ENCODE measurements at places on chromosomes 2 and 18. TPM values are rescaled to one million over a fixed set of nuclear protein-coding genes. Genes with fewer than 3 reads are reported as not detected.

DNA sequence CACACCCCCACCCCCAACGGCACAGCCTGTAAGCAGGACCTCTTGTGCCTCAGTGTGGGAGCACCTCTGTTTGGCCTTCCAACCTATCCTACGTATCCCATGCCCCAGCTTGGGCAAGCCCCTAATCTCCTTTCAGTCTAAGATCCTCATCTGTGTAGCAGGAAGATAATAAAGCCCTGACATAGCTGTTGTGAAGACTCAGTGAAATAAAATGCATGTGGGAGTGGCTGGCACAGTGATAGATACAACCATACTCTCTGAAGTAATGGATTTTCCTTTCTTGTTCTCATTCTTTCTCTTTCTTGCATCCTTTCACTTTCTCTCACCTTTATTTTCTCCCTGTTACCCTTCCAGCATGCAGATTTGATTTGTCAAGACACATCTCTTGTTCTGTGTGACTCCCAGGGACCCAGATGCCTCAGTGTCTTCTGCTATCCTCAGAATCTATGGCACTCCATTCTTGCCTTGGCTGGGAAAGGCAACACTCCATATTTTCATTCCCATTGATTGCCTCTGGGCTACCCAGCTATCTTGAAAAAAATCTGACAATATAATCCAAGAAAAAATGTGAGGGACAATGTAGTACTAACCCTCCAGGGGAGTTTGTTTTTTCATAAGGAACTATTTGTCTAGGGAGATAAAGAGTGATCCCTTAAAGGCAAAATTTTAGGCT is 207.2 kb upstream of the SETBP1 start:
- DNase-seq = no peak

DNA sequence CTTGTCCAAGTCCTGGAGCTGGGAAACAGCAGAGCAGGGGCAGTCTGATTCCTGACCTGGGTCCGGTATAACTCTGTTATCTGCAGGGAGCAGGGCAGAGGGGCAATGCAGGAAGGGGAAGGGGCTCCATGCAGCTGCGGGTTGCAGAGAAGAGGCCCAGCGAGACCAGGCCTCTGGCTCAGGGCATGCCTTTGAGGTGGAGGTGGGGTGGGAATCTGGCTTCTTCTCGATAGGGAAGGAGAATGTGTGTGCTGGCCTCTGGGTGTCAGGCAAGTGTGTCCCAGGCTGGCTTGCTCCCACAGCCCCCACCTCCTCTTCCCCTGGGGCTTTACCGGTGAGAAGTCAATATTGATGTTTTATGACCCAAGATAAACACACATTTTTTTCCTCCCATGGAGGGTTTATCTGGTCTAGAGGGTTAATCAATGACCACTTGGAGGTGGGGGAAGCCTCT is 187.1 kb upstream of the HAAO start:
- DNase-seq = no peak

GRCh38 chr18:61600422-61600821 is 267.2 kb downstream of the CDH20 start:
- DNase-seq = no peak

DNA sequence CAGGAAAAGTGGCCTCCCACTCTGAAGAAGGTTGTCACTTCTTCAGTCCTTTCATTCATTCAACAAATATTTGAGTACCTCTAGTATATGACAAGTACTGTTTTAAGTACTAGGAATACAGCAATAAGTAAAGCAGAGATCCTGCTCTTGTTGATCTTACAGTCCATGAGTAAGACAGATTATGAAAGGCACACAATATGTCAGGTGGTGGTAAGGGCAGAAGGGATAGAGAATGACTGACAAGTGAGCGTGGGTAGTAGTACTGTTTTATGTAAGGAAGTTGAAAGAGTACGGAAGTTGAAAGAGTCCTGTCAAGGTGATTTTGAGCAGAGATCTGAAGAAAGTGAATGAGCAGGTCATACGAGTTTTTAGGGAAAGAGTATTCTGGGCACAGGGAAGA is 111.3 kb downstream of the GALNT1 start:
- no peak for DNase-seq

DNA sequence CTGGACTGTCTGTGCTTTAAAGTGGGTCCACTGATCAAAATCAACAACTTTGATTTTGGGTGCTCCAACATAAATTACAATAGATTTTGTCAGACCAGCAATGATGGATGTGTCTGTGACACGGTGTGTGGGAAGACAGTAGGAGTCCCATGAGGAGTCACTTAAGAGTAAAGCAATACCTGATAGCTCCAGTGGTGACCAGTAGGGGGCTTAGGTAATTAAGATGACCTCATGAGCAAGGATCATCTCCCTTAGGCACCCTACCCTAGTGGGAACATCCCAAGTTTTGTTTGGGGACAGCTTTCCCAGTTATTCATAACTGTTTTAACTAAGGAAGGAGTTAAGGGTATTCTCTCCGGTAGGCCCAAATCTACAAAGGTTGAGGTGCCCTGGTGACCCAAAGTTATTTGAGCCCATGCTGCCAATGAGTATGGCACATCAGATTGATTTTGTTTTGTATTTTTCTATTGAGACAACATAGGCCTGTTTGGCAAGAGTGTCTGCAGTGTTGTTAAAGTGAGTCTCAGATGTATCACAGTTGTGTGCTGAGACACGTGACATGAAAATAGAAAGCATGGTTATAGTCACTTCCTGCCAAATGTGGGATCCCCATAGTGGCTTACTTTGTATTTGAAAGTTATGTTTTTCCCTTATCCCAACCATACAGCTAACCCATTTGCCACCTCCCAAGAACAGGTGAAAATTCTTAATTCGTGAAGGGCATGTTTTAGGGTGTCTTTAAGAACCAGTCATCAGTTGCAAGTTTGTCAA is 1337.6 kb upstream of the SLC39A10 start:
- no peak for DNase-seq

GRCh38 chr2:181853696-181854095 is 37.8 kb upstream of the ITPRID2 start:
- DNase-seq = no peak

GRCh38 chr18:45825258-45826044 is at the start of gene SIGLEC15:
Gene SIGLEC15, plus strand, starts transcription at chr18:45825675. Its CDS starts 54 bp downstream, at chr18:45825729.
- no peak for DNase-seq

- no peak for DNase-seq
Measured at GRCh38 chr2:10169581-10169980, 47.0 kb downstream of the RRM2 start.

DNA sequence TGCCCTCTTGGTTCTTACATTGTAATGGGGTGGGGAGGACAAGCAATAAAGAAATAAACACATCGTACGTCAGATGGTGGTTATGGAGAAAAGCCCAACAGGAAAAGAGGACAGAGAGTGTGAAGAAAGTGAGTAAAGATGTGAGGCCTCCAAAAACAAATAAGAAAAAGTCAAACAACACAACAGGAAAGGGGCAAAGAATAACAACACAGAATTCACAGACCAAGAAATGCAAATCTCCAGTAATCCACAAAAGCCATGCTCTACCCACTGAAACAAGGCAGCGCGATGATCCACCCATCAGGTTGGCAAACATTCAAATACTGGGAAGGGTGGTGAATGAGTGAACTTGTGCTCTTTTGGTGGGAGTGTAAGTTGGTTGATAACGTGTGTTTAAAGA is 16.7 kb upstream of the DUSP2 start:
- no peak for DNase-seq

GRCh38 chr2:20173064-20173463 is 51.9 kb downstream of the SDC1 start:
- DNase-seq = no peak

GRCh38 chr2:236663287-236664101 is 93.9 kb downstream of the ACKR3 start:
- peak; percentile 99 for DNase-seq

DNA sequence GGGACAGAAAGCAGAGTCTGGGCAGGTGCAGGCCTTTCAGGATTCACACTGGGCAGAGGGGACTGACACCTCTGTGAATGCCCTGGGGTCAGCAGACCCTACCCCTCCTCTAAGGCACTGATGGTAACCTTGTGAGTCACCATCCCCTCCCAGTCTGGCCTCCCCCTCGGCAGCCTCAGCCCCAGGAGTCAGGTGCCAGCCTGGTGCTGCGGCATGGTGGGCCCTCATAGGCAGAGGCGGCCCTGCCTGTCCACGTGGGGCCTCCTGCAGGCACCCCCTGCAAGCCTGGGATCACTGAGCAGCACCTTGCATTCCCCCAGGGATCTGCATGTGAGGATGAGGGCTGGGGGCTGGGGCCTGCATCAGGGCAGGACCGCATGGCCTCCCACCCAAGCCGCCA is 4.8 kb upstream of the GPR17 start:
- no peak for DNase-seq

DNA sequence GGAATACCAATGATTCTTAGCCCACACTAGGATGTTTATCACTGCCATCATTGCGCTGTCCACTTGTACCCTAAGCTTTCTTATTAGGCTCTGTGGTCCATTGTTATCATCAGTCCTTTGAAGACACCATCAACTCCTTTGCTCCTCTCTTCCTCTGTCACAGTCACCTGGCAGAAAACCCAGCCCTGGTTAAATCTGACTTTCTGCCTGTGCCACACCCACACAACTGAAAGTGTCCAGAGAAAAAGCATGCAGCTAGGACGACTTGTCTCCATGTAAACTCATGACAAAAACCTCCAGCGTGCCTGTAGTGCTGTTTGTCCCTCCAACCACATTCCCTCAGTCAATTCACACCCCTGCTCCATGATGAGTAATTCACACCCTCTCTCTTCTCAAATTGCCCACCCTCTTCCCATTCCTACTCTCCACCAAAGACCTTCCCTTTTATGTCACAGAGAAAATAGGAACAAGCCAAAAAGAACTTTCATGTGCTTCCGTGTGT is 297.4 kb upstream of the MGAT5 start:
- DNase-seq = no peak

DNA sequence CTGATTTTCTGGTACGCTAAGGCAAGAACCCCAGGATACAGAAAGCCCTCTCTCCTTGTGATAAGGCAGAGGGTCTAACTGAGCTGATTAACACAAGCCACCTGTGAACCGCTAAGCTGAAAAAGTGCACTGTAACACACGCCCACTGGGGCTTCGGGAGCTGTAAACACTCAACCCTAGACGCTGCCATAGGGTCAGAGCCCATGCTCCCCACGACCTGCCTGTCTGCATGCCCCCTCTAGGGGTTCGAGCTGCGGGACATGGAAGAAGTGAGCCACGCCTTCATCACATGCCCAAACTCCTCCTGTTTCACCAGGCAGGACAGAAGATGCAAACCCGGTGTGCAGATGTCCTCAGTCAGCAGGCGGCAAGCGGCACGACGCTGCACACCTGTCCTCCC is 173.9 kb upstream of the RAB12 start:
- DNase-seq = no peak

DNA sequence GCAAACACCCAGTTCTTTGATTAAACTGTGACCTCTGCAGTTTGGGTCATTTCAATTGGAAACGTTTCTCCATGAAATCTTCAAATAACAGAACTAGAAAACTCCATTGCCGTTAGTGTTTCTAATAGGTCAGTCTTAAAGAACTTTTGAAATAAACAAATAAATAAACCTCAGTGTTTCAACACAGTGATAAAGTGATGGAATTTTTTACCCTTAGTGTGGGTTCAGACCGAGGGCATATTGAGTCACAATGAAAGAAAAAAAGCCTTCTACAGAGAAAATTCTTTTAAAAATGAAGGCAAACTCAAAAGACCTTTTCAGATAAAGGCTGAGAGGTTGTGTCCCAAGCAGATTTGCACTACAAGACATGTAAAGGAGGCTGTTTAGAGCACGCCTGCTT is 149.6 kb downstream of the NCKAP5 start:
- DNase-seq = no peak

Gene ZC3H6
- total RNA-seq = 8.2 TPM

Gene COL3A1
- total RNA-seq = 7,706 TPM

Gene CHAC2
- 1.4 TPM for total RNA-seq

Gene SMARCAL1
- total RNA-seq = 9.0 TPM

Measured in muscle of leg (tissue), 16 donors.